ENCODE measurements at places on chromosomes 1 and 21.
A peak's percentile ranks its signal among the peaks of the same experiment; 100 is the strongest.

DNA sequence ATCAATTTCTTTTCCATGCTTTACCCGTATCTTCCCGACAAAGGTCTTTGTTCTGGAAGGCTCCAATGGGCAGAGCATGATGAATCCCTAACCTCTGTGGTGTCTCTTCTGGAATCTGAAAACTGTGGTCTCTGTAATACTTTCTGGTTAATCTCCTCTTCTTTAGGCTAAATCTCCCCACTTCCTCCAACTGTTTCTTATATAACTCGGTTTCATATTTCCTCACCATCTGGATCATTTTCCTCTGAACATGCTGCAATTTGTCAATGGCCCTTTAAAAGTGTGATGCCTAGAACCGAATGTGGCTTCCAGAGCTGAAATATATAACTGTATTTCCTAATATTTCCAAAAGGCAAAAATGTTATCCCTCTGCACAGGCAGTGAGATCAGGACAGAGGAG lies 66.1 kb downstream of the ALG14 start:
- DNase-seq: no peak

GRCh38 chr1:24580756-24581155 lies 24.9 kb downstream of the NCMAP start:
- no peak for DNase-seq

GRCh38 chr21:29232530-29233255 lies 66.0 kb upstream of the BACH1 start:
- no peak for DNase-seq

GRCh38 chr1:218705911-218706893 lies 361.1 kb downstream of the TGFB2 start:
- DNase-seq: no peak

DNA sequence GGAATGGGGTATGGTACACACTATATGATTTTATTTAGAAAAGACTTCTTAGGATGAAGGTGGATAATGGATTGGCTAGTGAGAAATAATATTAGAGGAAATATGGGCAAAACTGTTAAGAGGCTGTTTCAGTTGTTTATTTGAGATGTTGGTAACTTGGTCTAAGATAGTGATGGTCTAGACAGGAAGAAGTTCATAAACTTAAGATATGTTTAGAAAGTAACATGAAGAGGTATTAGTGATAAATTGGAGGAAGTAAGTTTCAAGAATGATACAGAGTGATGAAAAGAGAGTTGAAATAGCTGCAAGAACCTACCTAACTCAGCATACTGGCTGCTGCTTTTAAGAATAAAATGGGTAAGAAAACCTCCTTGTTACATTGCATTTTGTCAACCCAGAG lies 9.2 kb upstream of the PTPRC start:
- no peak for DNase-seq

- no peak for DNase-seq
These were observed 239.8 kb upstream of the RAB4A start for GRCh38 chr1:229031061-229031460.

DNA sequence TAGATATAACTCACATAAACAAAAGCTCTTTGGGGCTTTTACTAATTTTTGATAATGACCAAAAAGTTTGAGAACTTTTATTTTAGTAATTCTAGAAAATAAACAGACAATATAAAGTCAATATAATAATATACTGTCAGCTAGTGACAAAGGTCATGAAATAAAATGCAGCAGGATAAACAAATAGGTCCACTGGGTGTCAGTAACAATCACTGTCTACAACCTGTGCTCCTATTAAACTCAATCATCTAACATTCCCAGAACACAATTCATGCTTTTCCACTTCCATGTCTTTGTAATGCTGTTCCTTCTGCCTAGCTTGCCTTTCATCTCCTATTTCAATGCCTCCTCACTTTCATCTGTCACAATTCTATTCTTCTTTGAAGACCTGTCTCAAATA lies 186.1 kb downstream of the GIPC2 start:
- no peak for DNase-seq

DNA sequence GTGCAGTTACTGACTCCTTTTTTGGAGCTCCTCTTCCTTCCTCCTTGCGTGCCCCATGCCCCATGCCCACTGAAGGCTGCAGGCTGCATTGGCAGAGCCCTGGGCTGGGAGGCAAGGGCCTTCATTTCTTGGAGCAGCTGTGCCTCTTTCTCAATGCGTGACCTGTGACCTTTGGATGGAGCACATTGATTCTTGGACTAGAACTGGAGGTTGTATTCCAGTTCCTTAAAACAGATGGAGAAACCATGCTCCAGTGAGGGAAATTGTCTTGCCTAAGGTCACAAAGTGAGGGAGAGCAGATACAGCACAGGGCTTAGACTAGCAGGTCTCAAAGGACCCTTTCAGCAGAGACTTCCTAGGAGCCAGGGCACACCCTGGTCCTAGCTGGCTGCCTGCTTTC lies 9.0 kb downstream of the TMEM269 start:
- DNase-seq: no peak

GRCh38 chr1:12032161-12032621 lies 12.9 kb downstream of the MIIP start:
- DNase-seq: no peak

DNA sequence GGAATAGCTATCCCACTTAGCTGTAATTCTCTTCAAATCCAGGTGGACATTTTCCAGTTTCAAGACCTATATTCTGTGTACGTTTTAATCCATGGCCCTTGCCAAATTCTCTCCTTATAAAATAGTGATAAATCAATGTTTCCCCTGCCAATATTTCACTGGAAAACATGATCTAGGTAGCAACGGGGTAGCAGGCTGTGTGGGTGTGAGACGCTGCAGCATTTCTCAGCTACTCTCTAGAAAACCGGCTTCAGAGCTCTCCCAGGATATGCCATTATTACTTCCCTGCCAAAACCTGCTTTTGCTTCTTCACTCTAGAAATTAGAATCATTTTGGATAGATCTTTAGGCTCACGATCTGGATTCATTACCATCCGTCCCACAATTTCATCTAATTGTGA lies 82.1 kb upstream of the SIPA1L2 start:
- no peak for DNase-seq

GRCh38 chr1:38918568-38918967 lies 23.1 kb downstream of the RHBDL2 start:
- DNase-seq: no peak

- DNase-seq: no peak
These were observed 30.0 kb downstream of the ARHGEF10L start for GRCh38 chr1:17569200-17570139.

GRCh38 chr1:4046836-4047461 lies 146.9 kb upstream of the C1orf174 start:
- DNase-seq: no peak

DNA sequence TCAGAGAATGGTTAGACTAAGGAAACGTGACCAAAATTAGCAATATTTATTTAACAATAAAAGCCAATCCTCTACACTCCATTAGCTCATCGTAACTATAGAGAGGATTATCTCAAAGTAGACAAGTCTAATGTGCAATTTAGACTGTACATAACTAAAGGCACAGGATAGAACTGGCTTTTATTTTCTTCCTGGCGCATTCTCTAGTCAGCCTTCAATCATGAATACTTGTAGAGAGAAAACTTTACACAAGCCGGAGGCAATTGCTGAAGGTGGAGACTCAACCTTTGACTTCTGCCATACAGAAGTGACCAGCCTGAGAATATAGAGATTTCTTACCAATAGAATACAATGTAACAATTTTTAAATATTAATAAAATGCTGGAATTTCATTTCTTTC lies 777.9 kb downstream of the LTN1 start:
- no peak for DNase-seq

DNA sequence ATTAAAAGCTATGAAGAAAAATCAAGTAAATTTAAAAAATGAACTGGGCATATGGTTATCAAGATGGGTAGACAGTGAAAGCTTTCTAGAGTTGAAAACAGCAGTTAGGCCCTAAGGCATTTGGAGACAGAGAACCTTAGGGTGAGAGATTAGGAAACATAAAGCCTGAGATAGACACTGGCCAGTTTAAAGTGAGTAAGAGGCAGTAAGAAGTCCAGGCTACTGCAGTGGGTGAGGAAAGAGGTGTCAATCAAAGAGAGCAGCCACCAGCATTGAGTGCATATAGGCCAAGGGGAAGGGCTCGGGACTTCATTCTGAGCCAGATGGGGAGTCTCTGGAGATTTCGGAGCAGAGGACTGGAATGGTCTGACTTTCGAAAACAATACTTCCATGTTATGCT lies 1360.5 kb upstream of the ADGRL4 start:
- DNase-seq: no peak

GRCh38 chr21:25506887-25507286 lies 100.4 kb downstream of the MRPL39 start:
- DNase-seq: peak; percentile 26

- DNase-seq: no peak
These were observed 79.7 kb downstream of the NGF start for GRCh38 chr1:115258302-115258866.
